ENCODE measurements at places on chromosomes 6 and 20. TPM values are rescaled to one million over a fixed set of nuclear protein-coding genes. Genes with fewer than 3 reads are reported as not detected.

- no peaks in the 10 kb centered on the region for H3K36me3 ChIP-seq
- H3K27me3 ChIP-seq, result no peaks in the 10 kb centered on the region
- peaks cover 9% of the 10 kb centered on the region for H3K4me1 ChIP-seq
- H3K27ac ChIP-seq, result no peak overlapping the region
- H3K4me3 ChIP-seq, result no peak overlapping the region
- peak; percentile 10 for DNase-seq
These were observed 360.6 kb downstream of the RIMS1 start for GRCh38 chr6:72246926-72247325.

DNA sequence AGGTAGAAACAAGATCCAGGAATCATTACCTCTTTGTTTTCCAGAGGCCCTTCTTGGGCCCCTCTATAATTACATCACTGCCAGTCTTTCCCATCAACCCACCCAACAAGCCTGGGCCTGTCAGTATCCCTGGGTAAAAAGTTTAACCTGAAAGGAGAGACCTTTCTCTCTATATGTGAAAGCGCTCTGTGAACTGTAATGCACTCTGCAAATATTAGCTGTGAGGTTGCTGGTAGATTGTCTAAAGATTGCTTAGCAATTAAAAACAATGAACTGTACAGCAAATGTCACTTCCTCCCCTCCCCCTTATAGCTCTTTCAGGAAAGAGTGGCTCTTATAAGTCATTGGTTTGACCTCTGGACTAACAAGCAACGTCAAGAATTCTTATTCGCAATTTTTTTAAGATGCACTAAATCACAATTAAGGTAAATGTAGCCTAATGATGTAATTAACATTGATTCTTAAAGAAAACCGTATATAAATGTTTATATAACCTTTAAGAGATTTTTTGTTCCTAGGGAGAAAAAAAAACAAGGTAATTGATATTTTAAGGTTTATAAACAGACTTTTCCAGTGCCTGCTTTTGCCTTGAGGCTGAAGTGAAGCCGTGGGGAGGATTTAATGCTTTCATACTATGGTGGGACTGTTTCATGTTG, 18.4 kb downstream of the ECT2L start:
- peaks cover 11% of the 10 kb centered on the region for H3K36me3 ChIP-seq
- no peak for DNase-seq
- no peak overlapping the region for H3K27ac ChIP-seq
- no peak overlapping the region for H3K4me3 ChIP-seq

DNA sequence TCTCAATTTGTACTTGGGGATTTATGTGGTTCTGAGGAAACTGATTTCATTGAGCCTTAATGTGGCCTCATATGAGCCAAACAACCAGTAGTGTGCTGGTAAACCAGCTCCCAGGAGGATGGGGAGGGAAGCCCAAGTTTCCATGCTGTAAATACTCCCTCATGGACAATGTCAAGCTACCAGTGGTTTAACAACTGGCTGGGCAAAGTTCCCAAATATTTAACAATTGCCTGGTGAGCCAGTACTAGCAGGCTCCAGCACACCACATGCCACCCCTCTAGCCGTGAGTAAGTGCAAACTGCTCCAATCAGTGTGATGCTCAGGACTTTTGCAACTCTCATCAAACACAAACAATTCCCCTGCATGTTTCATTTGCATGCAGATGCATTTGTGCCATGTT, 19.2 kb upstream of the CDKN1A start:
- H3K27me3 ChIP-seq, result peaks cover 12% of the 10 kb centered on the region
- H3K4me1 ChIP-seq, result peaks cover 12% of the 10 kb centered on the region
- no peaks in the 10 kb centered on the region for H3K36me3 ChIP-seq
- no peak overlapping the region for H3K4me3 ChIP-seq

- no peak overlapping the region for H3K27ac ChIP-seq
- DNase-seq, result no peak
- no peaks in the 10 kb centered on the region for H3K4me1 ChIP-seq
- no peak overlapping the region for H3K4me3 ChIP-seq
- no peaks in the 10 kb centered on the region for H3K27me3 ChIP-seq
These were observed 109.0 kb upstream of the COL21A1 start for GRCh38 chr6:56356426-56356825.

- no peak overlapping the region for H3K4me3 ChIP-seq
- no peak overlapping the region for H3K27ac ChIP-seq
- DNase-seq, result no peak
- no peaks in the 10 kb centered on the region for H3K36me3 ChIP-seq
These were observed 38.1 kb upstream of the UST start for GRCh38 chr6:148708707-148709106.

- H3K36me3 ChIP-seq, result no peaks in the 10 kb centered on the region
- no peak overlapping the region for H3K27ac ChIP-seq
- no peak overlapping the region for H3K4me3 ChIP-seq
- H3K4me1 ChIP-seq, result no peaks in the 10 kb centered on the region
- H3K27me3 ChIP-seq, result peaks cover 64% of the 10 kb centered on the region
These were observed 149.6 kb downstream of the CDH26 start for GRCh38 chr20:60107621-60108390.

- peaks cover 8% of the 10 kb centered on the region for H3K27me3 ChIP-seq
- H3K27ac ChIP-seq, result no peak overlapping the region
- H3K4me1 ChIP-seq, result no peaks in the 10 kb centered on the region
- no peaks in the 10 kb centered on the region for H3K36me3 ChIP-seq
- no peak overlapping the region for H3K4me3 ChIP-seq
These were observed 86.6 kb upstream of the PAX1 start for GRCh38 chr20:21618759-21619416.

DNA sequence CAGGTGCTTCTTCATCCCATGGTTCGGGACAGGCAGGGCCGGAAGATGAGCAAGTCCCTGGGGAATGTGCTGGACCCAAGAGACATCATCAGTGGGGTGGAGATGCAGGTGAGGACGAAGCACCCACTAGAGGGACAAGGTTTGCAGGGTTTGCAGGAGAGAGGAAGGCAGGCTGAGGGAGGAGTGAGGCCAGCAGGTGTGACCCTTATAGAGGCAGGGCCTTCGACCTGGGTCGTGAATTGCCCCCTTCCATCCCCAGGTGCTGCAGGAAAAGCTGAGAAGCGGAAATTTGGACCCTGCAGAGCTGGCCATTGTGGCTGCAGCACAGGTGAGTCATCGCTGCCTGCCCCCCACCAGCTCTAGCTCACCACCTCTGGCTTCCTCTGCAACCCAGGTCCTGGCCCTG, 8.4 kb downstream of the VARS2 start:
- H3K36me3 ChIP-seq, result peaks cover 15% of the 10 kb centered on the region
- H3K4me1 ChIP-seq, result peaks cover 21% of the 10 kb centered on the region
- DNase-seq, result no peak

Gene ANKEF1
- 9.0 TPM for total RNA-seq
